ENCODE measurements at places on chromosomes 16 and 17.

DNA sequence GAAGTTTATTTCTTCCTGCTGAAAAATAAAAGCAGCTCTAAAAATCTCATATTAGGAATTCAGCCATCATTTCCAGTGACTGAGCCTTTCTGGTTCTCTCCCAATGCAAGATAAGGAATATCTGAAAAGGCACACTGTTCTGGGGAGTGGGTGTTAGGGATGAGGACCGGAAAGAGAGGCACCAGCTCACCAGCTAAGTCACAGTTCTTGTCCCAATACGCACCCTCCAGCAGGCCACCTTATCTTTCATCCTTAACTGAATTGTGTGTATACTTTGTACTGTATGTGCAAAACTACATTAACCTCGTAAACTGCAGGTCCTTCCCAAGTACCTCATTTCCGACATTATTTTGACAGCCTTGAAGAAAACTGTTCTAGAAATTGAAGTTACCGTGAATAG is 11.0 kb downstream of the AMFR start:
- no peak for DNase-seq

GRCh38 chr17:20281860-20282259 is 185.5 kb downstream of the LGALS9B start:
- no peak for DNase-seq

GRCh38 chr16:57643147-57643874 is 14.9 kb downstream of the ADGRG1 start:
- DNase-seq: no peak

DNA sequence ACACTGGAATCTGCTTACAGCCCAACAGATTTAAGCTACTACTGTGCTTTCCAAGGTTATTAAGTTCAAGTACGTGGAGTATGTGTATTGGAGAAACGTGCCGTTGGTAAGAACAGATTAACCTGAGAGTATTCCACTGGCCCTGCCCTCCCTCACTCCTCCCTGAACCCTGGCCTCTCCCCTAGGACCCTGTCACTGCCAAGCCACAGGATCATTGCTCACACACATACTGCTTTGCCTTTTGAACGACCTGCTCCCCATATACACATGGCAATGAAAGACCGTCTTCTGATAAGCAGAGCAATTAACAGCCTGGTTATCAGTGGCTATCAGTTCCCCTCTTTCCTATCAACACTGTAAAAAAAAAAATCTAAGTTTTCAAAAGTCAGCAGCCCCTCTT is 458.9 kb upstream of the DYNLRB2 start:
- DNase-seq: no peak

- DNase-seq: no peak
These were observed 75.0 kb upstream of the WSB1 start for GRCh38 chr17:27218719-27219488.

GRCh38 chr16:67942200-67942509 is 1.8 kb downstream of the LCAT start:
- DNase-seq: peak; percentile 43

GRCh38 chr16:4358831-4359561 is 7.9 kb upstream of the PAM16 start:
- DNase-seq: peak; percentile 76

GRCh38 chr17:81409190-81409935 is 14.1 kb downstream of the BAHCC1 start:
- DNase-seq: no peak

- no peak for DNase-seq
These were observed 65.7 kb downstream of the FBXL20 start for GRCh38 chr17:39335704-39336223.

- no peak for DNase-seq
These were observed 32.1 kb downstream of the CDK5RAP3 start for GRCh38 chr17:48002916-48003416.

GRCh38 chr17:78567991-78568390 is 9.2 kb downstream of the DNAH17 start:
- DNase-seq: no peak

- no peak for DNase-seq
These were observed 31.0 kb downstream of the VPS53 start for GRCh38 chr17:683499-684254.

GRCh38 chr17:41448506-41448905 is 7.7 kb upstream of the KRT38 start:
- no peak for DNase-seq

DNA sequence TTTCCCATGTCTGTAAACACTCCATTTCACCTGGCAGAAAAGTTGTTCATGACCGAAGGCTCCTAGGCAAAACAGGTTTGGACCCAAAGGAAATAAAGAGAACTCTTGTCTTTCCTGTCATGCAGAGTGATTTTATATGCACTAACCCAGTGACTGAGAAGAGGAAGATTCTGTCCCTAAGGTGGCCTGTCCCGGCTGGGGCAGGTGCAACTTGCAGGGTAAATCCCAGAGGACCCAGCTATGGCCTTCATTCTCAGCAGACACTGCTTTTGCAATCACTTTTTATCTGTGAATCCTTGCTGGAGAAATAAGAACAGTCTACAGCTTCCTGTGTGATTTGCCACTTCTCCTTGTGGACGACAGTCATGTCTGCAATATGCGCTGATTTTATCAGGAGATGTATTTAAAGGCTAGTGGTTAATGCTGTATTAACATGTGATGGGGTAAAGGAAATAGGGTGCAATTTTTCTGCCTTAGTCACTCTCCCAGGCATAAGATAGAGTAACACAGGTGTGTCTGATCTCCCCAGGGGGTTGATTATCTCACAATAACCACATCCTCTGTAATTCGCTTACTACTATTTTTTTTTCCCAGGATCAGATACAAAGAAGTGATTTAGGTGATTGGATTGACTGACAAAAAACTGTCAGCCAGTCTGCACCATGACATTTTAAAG is 696.8 kb upstream of the SOX9 start:
- DNase-seq: no peak
